ENCODE measurements at places on chromosomes 2 and 18. TPM values are rescaled to one million over a fixed set of nuclear protein-coding genes. Genes with fewer than 3 reads are reported as not detected.

DNA sequence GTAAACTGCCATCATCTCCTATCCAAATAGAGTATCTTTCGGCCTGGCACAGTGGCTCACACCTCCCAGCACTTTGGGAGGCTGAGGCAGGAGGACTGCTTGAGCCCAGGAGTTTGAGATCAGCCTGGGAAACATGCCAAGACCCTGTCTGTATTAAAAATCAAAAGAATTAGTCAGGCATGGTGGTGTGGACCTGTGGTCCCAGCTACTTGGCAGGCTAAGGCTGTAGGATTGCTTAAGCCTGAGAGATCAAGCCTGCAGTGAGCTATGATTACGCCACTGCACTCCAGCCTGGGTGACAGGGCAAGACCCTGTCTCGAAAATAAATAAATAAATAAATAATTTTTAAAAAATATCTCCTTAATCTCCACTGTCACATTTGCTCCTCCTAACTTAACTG is 14.7 kb upstream of the ARPC2 start:
- H3K27me3 ChIP-seq: no peaks in the 10 kb centered on the region
- H3K36me3 ChIP-seq: no peaks in the 10 kb centered on the region
- no peak overlapping the region for H3K4me3 ChIP-seq
- H3K4me1 ChIP-seq: no peaks in the 10 kb centered on the region
- no peak overlapping the region for H3K27ac ChIP-seq
- DNase-seq: no peak

The MBP gene
- 1,485 TPM for total RNA-seq

- no peaks in the 10 kb centered on the region for H3K4me1 ChIP-seq
- no peak overlapping the region for H3K4me3 ChIP-seq
- no peaks in the 10 kb centered on the region for H3K36me3 ChIP-seq
- no peak overlapping the region for H3K27ac ChIP-seq
- H3K27me3 ChIP-seq: no peaks in the 10 kb centered on the region
Measured at GRCh38 chr2:25920786-25921415, 42.6 kb upstream of the ASXL2 start.

DNA sequence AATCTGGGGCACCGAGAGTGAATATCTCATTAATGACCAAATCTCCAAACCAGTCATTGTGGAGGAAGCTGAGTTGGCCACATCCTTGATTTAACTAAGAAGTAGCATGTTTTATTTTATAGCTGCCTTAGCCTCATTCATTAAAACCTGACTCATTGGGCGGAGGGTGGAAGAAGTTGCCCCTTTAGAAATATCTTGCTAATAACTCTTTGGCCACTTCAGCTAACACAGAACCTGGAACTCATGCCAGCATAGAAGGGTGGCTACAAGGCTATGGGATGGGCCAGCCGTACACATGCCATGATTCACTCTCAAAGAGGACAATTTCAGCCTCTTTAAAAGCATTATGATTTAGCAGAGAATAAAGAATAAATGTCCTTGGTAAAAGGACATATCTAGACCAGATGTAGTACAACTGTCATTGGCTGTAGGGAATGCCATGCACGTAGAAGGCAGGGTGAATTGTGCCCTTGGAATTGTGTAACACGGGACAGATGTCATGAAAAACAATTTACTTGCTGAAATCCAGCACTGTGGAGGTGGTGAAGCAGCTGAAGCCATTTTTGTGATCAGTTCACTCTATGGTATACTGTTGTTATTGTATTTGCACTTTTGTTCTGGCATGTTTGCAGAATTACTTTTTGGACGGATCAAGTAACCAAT is 330.0 kb downstream of the PLCL1 start:
- no peak overlapping the region for H3K27ac ChIP-seq
- no peaks in the 10 kb centered on the region for H3K36me3 ChIP-seq
- no peaks in the 10 kb centered on the region for H3K27me3 ChIP-seq
- no peak overlapping the region for H3K4me3 ChIP-seq
- no peak for DNase-seq

GRCh38 chr2:113175042-113175628 is 1.4 kb downstream of the PSD4 start:
- no peaks in the 10 kb centered on the region for H3K27me3 ChIP-seq
- peaks cover 19% of the 10 kb centered on the region for H3K4me1 ChIP-seq
- H3K4me3 ChIP-seq: peak overlapping the region; percentile 40
- no peak overlapping the region for H3K27ac ChIP-seq
- H3K36me3 ChIP-seq: no peaks in the 10 kb centered on the region

The B4GALT6 gene
- 0.98 TPM for total RNA-seq

- no peaks in the 10 kb centered on the region for H3K27me3 ChIP-seq
- no peak overlapping the region for H3K27ac ChIP-seq
- no peak for DNase-seq
Measured at GRCh38 chr2:152544638-152545037, 172.6 kb downstream of the PRPF40A start.

The SRD5A2 gene
- not detected for total RNA-seq

DNA sequence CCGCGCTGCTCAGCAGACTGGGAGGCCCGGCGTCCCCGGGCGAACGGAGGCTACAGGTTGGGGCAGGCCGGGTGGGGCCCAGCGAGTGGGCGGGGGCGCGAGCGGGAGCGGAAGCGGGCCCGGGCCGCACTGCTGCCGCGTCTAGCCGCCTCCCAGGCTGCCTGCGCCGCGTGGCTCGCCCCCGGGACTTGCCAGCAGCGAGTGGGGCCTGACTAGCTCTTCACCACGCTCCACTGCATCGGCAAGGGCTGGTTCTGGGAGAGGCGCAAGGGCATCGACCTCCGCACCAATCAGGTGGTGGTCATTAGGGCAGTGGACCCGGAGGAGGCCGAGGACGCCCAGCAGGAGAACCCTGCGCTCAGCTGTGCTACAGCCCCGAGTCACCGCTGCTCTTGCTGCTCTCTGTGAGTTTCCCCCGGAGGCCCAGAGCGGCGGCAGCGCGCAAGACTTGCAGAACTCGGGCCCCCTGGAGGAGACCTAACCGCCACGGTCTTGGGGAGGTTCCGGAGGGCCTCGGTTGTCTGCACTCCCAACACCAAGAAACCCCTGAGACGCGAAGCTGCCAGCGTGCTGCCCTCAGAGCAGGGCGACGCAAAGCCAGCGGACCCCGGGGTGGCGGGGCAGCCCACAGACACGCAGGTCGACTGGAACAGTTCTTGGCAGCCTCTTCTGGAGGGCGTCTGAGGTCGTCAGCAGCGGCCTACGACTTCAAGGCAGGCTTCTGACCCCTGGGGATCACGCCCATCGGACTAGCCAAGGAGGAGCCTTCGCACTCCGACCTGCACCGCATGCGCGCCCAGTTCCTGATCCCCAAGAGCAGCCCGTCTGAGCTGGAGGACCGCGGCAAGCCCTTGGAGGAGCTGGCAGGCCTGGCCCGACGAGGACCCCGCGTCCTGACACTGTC is 27.2 kb upstream of the PTPN2 start:
- no peak for DNase-seq
- no peak overlapping the region for H3K27ac ChIP-seq
- no peaks in the 10 kb centered on the region for H3K4me1 ChIP-seq
- H3K27me3 ChIP-seq: no peaks in the 10 kb centered on the region

The NEB gene
- 1.4 TPM for total RNA-seq

- H3K27me3 ChIP-seq: peaks cover 10% of the 10 kb centered on the region
- H3K4me1 ChIP-seq: no peaks in the 10 kb centered on the region
- no peak for DNase-seq
- no peak overlapping the region for H3K27ac ChIP-seq
- no peak overlapping the region for H3K4me3 ChIP-seq
Measured at GRCh38 chr2:11665028-11665427, 5.0 kb downstream of the NTSR2 start.

The IGFBP5 gene
- 906 TPM for total RNA-seq

The TUBA3E gene
- total RNA-seq: not detected

The LNPK gene
- total RNA-seq: 27.3 TPM

DNA sequence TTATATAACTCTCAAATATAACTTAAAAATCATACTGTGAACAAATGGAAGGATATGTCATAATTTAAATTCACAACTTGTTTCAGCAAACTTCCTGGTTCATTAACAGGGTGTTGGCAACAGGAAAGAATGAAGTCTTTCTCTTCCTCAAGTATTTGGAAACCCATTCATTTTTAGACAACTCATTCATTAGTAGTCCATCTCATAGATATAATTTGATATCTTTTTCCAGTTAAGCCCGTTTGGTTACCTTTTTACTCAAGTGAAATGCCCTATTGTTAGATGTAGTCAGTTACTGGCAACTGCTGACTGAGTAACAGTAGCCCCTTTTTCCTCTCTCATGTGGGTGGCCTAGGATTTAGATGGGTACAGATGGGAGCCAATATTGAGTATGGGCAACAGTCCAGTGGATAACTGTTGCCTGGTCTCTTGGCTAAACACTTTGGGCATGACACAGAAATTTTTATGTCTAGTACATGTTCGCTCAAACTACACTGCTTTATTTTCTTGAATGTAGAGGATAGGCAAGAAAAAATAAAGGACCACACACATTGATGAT is 4.6 kb upstream of the UGP2 start:
- H3K27ac ChIP-seq: no peak overlapping the region
- no peak overlapping the region for H3K4me3 ChIP-seq
- H3K27me3 ChIP-seq: no peaks in the 10 kb centered on the region
- H3K36me3 ChIP-seq: no peaks in the 10 kb centered on the region
- H3K4me1 ChIP-seq: no peaks in the 10 kb centered on the region
- DNase-seq: no peak

The LRP1B gene
- 2.1 TPM for total RNA-seq

The R3HDM1 gene
- 42.4 TPM for total RNA-seq

DNA sequence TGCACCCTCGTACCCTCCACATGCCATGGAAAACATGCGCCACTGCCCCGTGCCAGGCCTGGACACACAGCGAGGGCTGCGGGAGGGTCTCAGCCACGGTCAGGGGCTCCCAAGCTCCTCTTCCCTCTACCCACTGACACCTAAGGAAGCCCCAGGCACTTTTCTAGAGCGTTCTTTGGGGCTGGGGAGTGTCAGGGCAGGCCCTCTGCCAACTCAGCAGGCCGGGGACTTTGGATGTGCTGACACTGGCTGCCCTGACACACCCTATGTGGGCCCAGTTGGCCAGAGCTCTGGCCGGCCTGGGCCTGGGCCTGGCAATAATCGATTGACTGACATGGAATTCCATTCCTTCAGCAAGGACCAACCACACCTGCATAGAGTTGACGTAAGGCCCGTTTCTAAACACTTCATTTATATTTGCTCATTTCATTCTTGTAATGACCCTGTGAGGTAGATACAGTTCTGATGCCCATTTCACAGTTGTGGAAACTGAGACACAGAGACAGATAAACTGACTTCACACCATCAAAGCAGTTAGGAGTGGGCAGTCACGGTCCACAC is 70.5 kb downstream of the ZFP36L2 start:
- H3K36me3 ChIP-seq: no peaks in the 10 kb centered on the region
- H3K27ac ChIP-seq: no peak overlapping the region
- no peaks in the 10 kb centered on the region for H3K4me1 ChIP-seq
- no peak for DNase-seq
- H3K27me3 ChIP-seq: no peaks in the 10 kb centered on the region

DNA sequence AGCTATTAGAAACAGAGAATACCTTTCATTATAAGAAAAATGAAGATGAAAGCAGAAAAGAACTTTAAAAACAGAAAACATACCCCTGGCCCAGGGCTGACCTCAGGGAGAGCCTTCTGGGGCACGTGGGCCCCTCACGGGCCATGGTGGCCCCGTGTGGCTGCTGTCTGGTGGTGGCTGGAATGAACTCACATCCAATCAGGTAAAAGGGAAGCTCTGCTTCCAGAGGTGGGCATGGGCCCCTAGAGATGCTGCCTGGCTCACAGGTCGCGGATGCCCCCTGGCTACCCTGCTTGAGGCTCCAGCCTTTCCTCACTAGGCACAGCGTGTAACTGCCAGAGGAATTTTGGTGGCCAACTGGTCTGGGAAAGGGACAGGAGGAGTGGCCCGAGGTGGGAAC is 16.6 kb downstream of the SNORC start:
- no peaks in the 10 kb centered on the region for H3K27me3 ChIP-seq
- no peaks in the 10 kb centered on the region for H3K4me1 ChIP-seq
- no peaks in the 10 kb centered on the region for H3K36me3 ChIP-seq
- H3K27ac ChIP-seq: no peak overlapping the region

DNA sequence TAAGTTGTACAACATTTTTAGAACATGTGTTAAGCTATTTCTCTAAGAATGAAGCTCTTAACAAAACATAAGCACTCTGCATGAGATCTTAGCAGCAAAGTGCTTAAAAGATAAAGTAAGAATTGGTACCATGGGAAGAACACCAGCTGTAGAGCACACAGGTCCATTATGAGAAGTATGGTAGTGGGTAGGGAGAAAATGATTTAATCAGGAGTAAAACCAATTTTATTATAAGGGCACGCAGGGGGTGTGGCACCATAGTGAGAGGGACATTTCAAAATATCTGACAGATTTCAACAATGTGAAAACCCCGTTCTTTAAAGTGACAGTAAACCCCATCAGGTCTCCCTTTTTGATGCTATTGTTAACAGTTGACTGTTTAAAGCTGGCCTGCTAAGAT is 492.9 kb downstream of the ARHGAP15 start:
- no peaks in the 10 kb centered on the region for H3K4me1 ChIP-seq
- no peak for DNase-seq
- peak overlapping the region; percentile 74 for H3K27ac ChIP-seq
- no peaks in the 10 kb centered on the region for H3K27me3 ChIP-seq
- H3K36me3 ChIP-seq: peaks cover 11% of the 10 kb centered on the region
- H3K4me3 ChIP-seq: no peak overlapping the region

The APOB gene
- 4.2 TPM for total RNA-seq

- H3K4me3 ChIP-seq: no peak overlapping the region
- DNase-seq: no peak
- no peaks in the 10 kb centered on the region for H3K4me1 ChIP-seq
- H3K27me3 ChIP-seq: no peaks in the 10 kb centered on the region
- no peak overlapping the region for H3K27ac ChIP-seq
Measured at GRCh38 chr2:167271932-167272331, 383.7 kb downstream of the XIRP2 start.

The RTP5 gene
- not detected for total RNA-seq

The SUMO1 gene
- 44.9 TPM for total RNA-seq

The WDSUB1 gene
- total RNA-seq: 5.7 TPM

DNA sequence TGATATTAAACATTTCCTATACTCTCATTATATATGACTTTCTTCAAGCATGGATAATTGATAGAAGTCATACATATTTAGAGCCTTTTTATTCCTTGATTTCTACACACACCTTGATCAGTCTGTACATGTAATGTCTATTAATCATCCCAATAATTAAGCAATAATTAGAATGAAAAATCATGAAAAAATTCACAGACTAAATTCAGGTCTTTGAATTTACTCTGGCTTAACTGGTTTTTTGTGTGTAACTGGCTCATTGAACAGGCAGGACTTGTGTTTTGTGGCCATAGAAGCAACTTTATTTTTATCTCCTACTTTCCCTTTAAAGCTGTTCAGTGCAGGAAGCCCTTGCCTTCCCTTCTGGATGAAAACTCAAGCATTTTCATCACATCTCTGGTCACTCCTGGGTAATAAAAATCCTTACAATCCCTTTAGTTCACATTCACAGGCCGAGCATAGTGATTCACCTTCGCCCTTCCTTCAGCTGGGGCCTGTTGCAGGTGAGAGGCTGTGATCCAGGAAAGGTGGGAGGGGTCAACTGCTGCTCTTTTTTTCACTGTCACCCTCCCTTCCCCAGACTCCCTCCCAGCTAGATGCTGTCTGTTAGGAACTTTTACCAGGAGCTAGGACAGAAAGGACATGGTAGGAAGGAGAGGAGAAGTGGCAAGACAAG is 58.0 kb upstream of the ITSN2 start:
- H3K36me3 ChIP-seq: no peaks in the 10 kb centered on the region
- no peak for DNase-seq
- H3K4me3 ChIP-seq: no peak overlapping the region
- H3K27ac ChIP-seq: no peak overlapping the region
- H3K27me3 ChIP-seq: no peaks in the 10 kb centered on the region
- H3K4me1 ChIP-seq: no peaks in the 10 kb centered on the region
